ENCODE measurements at places on chromosomes 6 and 20.

- no peak for DNase-seq
Measured at GRCh38 chr6:125554456-125554855, 195.0 kb upstream of the HEY2 start.

GRCh38 chr6:169723991-169724493, 258 bp downstream of the PHF10 start:
- peak; percentile 84 for DNase-seq

GRCh38 chr20:20547221-20547875, 165.1 kb downstream of the RALGAPA2 start:
- peak; percentile 49 for DNase-seq

- no peak for DNase-seq
Measured at GRCh38 chr6:160077526-160077925, 44.1 kb upstream of the SLC22A1 start.

DNA sequence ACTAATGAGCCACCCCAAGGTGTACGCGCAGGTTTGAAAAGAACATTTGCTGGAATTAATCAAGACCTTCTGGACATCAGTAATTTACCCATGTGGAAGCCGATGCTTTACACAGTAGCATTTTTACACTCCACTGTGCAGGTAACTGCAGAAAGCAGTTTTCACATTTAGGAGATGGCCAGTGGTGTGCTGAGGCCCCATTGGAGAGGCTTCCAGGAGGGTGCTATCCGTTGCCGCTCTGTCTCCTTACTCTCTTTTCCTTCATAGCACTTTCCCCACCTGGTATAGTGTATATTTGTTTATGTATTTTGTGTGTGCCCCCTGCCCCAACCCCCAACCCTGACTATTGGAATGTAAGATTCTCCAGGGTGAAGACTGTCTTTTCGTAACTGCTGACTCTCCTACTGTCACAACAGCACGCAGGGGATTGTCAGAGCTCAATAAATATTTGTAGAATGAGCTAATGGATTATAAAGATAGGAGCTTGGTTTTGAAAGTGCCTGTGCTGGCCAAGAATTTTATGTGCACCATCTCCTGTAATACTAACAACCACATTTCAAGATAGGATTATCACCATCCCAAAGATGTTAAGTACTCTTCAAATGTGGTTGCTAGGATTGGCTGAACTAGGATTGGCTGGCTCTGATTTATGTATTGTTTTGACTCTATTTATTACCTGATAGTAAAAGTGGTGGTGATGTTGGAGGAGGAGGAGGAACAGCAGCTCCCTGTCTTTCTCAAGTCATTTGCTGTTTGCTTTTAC, 74.0 kb upstream of the GLP1R start:
- no peak for DNase-seq

GRCh38 chr6:116210750-116211425, 43.0 kb downstream of the TSPYL4 start:
- DNase-seq = peak; percentile 57

DNA sequence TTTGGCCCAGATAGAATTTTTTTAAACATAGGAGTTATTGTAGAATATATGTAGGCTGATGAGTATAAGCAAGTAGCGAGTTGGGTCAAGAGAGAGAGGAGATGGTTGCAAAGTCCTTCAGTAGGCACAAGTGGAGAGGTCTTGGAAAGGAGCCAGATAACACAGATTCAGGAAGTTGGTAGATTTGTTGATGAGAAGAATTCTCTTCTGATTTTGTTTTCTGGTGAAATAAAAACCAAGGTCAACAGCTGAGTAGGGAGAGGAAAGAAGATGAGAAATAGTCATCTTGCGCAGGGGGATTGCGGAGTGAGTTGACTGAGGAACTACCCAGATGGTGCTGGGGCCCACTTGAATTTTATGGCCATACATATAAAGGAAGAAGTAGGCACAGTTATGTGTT, 17.4 kb upstream of the CD83 start:
- DNase-seq = no peak

GRCh38 chr6:30885481-30885998, 1.2 kb downstream of the DDR1 start:
- DNase-seq = peak; percentile 86

DNA sequence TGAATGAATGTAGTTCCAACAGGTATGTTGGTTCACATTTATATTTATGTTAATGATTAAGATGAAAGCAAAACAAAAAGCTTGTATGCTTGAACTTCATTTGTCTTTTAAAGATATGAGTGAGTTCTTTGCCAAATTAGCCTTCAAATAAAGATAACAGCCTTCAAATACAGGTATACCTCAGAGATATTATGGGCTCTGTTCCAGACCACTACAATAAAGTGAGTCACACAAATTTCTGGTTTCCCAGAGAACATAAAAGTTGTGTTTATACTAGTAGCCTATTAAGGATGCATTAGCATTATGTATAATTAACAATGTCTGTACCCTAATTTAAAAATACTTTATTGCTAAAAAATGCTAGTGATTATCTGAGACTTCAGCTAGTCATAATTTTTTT, 245.3 kb upstream of the MAN1A1 start:
- DNase-seq = peak; percentile 49

DNA sequence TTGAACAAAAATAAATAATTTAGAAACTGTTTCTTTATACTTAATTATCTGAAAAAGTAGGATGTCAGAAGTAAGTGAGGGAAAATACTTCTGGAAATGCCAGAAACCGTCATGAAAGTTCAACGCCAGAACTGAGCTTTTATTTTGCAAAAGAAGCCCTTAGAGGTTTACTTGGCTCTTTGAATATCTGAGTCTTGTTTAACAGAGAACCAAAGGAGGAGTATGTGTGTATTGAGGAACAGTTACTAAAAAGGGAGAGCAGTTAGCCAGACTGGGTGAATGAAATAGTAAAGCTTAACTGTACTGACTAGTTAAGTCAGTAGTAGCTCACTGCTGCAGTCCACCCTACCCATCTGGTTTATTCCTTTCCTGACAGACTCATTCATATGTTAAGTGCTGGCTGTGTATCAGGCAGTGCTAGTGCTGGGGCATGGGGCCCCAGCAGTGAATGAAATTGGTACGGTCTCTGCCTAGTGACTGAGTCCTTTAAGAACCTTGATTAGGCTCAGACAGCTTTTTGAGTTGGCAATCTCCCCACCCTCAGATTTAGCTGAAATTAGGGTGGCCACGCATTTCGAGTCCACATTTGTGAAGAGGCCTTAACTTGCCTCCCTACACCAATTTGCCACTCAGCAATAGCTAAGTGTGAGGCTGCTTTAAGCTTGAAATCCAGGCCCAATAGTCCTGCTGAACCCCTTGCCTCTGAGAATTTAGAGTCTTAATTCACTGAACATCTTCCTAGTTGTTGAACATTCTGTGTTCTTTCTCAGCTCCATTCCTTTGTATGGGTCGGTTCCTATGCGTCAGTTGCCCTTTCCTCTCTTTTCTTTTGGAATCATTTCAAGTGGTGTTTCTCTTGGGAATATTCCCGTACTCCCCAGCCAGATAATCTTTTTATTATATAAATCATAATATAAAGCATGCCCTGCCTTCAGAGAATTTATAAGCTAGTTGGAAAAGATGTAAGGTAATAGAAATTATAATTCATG, 20.2 kb downstream of the MAP3K4 start:
- DNase-seq = peak; percentile 32

DNA sequence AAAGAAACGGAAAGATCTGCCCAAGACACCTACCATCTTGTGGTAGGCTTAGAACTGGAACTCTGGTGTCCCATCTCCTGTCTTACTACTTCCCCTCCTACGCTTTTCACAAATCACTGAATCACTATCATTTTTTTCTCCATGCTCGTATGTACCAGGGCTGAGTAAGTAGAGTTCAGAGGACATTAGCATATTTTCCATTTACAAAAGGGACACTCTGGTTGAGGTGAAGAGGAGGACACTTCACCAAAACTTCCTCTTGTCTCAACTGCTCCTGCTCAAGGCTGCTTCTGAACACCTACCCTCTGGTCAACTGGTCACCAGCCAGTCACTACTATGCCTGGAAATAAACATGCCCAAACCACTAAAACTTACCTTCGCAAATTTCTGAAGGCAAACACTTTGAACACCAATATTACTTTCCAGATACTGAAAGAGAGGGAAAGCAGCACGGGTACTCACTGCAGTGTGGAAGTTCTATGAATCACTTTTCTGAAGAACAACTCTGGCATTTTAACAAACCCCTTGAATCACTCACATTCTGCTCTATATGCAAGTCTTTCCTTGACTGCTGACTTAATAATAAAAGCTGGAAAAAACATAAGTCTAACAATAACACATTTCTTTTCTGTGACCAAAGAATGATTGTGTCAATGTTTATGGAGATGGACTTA, 123.3 kb downstream of the INSM1 start:
- no peak for DNase-seq

DNA sequence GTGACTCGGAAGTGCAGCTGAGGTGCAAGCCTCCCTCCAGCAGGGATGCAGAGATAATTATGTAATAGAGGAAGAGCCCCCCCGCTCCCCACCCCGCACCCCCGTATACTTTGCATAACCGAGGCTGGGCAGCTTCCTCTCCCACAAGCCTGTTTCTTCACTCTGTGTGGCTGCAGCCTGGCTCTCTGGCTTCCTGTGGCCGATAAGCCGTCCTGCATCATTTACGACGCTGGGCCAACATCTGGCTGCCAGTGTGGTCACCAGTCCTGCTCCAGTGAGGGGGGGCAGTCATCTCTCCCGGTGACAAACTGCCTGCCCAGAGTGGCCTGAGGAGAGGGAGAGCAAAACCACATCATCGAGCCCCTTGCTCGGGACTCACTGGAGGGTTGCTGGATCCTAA, 59.2 kb downstream of the RBM38 start:
- DNase-seq = peak; percentile 5

GRCh38 chr6:120248451-120248850, 898.9 kb upstream of the MAN1A1 start:
- no peak for DNase-seq

DNA sequence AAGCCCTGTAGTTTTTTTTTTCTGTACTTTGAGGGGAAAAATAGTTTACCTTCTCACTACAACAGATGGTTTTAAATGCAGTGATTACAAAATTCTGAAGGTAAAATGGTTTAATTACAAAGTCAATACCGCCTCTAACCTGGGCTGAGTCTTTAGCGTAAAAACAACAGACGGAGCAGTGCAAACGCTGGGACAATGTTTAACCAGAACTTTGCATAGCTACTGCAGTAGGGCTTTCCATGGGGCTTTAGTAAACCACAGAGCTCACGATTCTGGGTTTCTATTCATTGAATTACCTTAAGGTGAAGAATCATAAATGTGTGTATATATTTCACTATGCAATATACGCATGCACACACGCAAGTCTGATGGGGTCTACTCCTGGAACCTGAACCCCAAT, 77.9 kb downstream of the RFX6 start:
- peak; percentile 78 for DNase-seq

GRCh38 chr6:13278991-13279390, 49.3 kb downstream of the TBC1D7 start:
- DNase-seq = no peak

DNA sequence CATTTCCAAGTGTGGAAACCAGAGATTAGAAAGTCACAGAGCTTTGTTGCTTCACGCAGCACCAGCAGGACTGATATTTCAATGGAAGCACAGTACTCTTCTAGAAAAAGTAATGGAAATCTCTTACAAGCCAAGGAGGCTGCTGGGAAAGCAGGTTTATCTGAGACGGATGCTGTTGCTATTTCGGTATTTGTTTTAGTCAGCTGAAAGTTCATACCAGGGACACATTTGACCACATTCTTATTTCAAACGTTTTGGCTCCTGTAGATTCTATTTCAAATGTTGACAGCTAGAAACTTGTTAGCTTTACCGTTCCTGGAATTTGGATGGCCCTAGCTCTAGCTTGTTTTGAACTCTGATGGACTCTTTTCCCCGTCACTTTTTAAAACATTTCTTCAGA, 3.7 kb upstream of the TMEM242 start:
- DNase-seq = no peak

GRCh38 chr20:11136691-11137090, 462.9 kb upstream of the JAG1 start:
- no peak for DNase-seq

- no peak for DNase-seq
Measured at GRCh38 chr6:152503546-152503945, 133.6 kb downstream of the SYNE1 start.

DNA sequence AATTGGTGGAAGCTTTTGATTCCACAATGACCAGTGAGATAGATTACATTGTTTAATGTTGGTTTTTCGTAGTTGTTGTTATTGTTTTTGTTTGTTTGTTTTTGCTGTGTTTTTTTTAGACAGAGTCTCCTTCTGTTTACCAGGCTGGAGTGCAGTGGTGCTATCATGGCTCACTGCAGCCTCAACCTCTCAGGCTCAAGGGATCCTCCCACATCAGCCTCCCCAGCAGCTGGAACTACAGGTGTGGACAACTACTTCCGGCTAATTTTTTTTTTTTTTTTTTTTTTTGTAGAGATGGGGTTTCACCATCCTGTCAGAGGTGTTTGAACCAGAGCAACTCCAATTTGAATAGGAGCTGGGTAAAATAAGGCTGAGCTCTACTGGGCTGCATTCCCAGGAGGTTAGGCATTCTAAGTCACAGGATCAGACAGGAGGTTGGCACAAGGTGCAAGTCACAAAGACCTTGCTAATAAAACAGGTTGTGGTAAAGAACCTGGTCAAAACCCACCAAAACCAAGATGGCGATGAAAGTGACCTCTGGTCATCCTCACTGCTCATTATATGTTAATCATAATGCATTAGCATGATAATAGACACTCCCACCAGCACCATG, 10.9 kb upstream of the AKAP12 start:
- DNase-seq = no peak

DNA sequence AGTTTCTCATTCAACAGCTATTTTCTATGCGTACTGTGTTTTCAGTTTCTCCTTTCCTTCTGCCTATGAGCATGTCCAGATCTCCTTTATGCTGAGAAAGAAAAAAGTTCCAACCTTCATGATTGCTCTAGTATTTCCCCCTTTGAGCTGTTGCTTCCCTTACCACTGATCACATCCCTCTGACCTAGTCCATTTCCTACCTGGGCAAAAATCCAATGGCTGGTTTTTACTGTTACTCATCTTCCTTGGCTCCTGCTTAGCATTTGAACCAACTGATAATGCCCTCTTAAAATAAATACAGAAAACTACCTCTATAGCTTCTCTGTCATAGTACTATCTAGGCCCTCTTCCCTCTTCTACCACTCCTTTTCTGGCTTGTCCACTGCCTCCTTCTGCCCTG, 6.0 kb downstream of the RFX6 start:
- DNase-seq = no peak

DNA sequence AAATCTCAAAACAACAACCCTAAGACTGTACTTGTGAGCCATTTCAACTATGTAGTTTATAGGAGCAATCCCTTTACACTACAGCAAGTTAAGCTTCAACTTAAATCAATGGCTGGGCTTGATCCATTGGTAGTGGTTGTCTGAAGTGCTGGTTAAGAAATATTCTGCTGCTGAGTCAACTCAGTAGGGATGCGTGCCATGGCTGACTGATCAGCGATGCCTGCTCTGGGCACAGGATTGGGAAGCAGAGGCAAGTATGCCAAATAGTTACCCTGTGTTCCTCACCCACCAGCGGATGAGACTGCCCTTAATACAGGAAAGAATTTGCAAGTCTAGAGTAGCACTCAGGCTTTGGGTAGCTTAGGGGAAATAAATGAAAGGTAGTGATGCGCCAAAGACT, 41.5 kb downstream of the GCM1 start:
- peak; percentile 91 for DNase-seq
